Tibial artery (tissue), 4 donors: ENCODE measurements at places on chromosomes 6 and 20.

DNA sequence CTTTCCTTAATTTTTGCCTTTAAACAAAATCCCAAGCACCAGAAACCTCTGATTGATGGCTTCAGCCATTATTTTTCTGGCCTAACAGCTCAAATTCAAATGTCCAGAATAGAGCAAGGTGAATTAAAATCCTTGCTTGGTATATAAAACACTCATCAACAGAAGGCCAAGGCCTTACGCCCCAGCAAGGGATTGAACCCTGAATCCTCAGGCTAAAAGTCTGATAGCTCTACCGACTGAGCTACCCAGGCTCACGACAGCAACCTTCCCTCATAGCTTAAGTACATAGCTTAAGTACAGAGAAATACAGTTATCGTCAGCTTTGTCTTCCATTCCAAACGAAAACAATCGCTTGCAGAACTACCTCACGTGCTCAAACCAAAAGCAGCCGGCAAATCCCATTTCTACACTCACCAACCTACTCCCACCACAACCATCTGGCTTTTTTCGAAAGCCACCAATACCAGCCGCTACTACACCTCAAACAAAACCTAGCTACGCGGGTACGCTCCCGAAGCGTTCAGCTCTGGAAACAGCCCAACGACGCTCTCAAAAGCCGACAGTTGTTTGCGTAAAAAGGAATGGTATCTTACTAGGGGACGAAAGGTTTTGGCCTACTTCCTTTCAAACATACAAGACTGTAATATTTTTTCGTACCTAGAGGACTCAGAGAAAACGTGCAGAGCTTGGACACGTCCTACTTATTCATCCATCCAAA is 167.5 kb downstream of the GPX5 start:
- DNase-seq = no peak
- H3K27me3 ChIP-seq = no peaks in the 10 kb centered on the region
- H3K36me3 ChIP-seq = no peaks in the 10 kb centered on the region
- no peak overlapping the region for H3K27ac ChIP-seq

- no peak for DNase-seq
- no peaks in the 10 kb centered on the region for H3K36me3 ChIP-seq
- H3K4me3 ChIP-seq = no peak overlapping the region
- no peaks in the 10 kb centered on the region for H3K27me3 ChIP-seq
These were observed 389.5 kb downstream of the CBLN4 start for GRCh38 chr20:55615818-55616217.

- H3K4me1 ChIP-seq = no peaks in the 10 kb centered on the region
- no peaks in the 10 kb centered on the region for H3K36me3 ChIP-seq
- no peak for DNase-seq
- H3K27ac ChIP-seq = no peak overlapping the region
- peaks cover 17% of the 10 kb centered on the region for H3K27me3 ChIP-seq
- no peak overlapping the region for H3K4me3 ChIP-seq
These were observed 133.2 kb downstream of the CDH4 start for GRCh38 chr20:61385296-61385695.

DNA sequence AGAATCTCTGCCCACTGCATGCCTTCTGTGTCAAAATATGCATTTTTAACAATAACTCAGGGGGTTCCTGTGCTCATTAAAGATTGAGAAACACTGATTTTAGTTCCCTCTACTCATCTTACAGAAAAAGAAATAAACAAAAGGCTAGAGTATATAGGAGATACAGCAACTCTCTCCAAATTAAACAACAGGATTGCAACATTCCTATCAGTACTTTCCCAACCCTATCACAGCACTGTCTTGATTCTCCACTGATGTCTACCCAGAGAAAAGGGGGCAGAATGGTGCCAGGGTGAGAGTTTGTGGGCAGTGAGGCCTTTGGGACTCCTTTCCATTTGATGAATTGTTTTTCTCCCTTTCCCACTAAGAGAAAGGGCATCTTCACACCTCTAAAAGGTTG is 4.7 kb downstream of the OTOR start:
- no peak for DNase-seq
- H3K27ac ChIP-seq = no peak overlapping the region
- peaks cover 5% of the 10 kb centered on the region for H3K27me3 ChIP-seq
- no peaks in the 10 kb centered on the region for H3K36me3 ChIP-seq

- no peaks in the 10 kb centered on the region for H3K4me1 ChIP-seq
- no peak for DNase-seq
- H3K4me3 ChIP-seq = no peak overlapping the region
These were observed 579.5 kb downstream of the TFAP2B start for GRCh38 chr6:51398064-51398705.
